ENCODE measurements at places on chromosomes 2 and 18.

DNA sequence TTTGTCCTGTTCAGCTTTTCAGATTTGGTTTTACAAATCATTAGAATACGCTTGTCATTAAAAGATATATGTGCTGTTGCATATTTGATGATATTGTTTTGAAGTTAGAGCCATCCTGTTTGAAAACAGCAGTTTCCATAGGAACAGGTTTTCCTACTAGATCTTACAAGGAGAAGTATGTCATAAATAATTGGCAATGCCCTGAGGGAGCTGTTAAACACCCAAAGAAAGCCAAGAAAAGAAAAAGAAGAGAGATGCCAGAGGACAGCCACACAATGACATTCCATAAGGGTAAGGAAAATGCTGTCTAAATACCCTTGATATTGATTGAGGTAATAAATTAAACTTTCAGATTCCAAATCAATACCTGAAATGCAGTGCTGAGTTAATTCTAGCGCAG lies 392.2 kb upstream of the CRIM1 start:
- no peak for DNase-seq

- DNase-seq: no peak
Observed at GRCh38 chr2:18436503-18437005, 123.9 kb downstream of the RDH14 start.

DNA sequence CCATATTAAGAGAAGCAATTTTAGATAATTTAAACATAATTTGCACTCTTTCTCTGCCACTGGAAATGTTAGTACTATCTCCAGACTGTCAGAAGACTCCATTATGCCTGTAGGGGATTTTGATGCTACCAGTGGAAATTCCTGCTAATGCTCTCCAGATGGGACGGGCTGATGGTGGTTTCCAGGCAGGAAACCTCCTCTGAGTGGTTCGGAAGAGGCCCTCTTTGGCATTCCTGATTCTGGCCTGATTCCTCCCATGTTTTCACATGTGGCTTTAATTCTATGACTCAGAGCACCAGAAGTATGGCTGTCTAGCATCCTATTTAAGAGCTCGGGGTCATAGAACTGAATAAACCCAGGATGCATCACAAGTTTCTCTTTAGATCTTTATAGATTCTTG lies 70.9 kb upstream of the ST6GAL2 start:
- no peak for DNase-seq

DNA sequence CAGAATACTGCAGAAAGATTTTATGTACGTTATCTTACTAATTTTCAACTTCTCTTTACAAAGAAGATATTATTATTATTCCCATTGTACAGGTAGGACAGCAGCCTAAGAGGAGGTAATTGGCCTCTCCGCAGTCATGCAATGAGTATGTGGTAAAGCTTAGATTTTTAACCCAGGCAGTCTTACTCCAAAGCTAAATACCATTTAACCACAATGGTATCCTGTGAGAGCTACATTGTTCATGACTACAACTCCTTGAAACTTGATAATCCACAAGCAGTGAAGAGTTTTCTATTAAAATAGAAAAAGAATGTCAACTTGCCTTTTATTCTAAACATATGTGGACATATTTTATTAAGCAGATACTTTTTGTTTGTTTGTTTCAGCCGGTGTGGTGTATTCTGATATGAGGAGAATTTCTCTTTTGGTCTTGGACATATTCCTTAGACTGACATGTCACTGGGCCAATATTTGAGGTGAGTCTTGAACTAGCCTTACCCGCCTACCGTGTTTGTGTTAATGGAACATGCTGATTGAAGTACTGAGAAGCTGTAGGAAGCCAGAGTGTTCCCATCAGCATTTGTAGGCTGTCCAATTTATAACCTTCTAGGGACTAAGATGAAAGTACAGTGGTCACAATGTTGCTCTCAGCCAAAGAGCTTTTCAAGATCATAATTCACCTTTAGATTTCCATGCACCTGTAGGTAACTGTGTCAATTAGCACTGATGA lies 293.9 kb upstream of the DCC start:
- DNase-seq: no peak

DNA sequence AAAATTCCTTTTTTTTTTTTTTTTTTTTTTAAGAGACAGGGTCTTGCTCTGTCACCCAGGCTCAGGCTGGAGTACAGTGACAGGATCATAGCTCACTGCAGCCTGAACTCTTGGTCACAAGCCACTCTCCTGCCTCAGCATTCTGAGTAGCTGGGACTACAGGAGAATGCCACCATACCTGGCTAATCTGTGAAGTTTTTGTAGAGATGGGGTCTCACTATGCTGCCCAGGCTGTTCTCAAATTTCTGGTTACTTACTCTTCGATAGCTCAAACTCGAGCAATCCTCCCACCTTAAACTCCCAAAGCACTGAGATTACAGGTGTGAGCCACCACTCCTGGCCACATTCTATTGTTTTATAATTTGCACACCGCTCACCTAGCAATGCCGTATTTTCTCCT lies 27.0 kb downstream of the RNF149 start:
- DNase-seq: no peak

- DNase-seq: no peak
Observed at GRCh38 chr2:188819792-188820191, 154.4 kb upstream of the COL3A1 start.
